Ovary (tissue), 10 donors: ENCODE measurements at places on chromosomes 1 and 21.

GRCh38 chr1:220326578-220326977, 54.3 kb upstream of the RAB3GAP2 start:
- no peak for DNase-seq

DNA sequence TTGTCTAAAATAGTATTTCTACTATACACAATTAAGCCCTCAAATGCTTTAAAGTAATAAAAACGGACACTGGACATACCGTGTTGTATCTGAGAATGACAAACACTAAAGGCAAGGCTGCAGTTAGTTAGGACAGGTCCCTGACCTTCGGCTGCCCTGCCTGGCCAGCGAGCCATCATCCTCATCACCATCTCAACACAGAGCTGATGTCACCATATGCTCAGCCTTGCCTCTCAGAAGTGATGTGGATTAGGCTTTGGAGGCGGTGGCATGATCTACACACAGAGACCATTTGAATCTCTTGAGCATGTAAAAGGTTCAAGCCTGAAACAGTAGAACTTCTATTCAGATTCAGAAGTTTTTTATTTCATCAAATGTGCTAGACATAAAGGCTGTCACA, 244.7 kb downstream of the SDCCAG8 start:
- no peak for DNase-seq

DNA sequence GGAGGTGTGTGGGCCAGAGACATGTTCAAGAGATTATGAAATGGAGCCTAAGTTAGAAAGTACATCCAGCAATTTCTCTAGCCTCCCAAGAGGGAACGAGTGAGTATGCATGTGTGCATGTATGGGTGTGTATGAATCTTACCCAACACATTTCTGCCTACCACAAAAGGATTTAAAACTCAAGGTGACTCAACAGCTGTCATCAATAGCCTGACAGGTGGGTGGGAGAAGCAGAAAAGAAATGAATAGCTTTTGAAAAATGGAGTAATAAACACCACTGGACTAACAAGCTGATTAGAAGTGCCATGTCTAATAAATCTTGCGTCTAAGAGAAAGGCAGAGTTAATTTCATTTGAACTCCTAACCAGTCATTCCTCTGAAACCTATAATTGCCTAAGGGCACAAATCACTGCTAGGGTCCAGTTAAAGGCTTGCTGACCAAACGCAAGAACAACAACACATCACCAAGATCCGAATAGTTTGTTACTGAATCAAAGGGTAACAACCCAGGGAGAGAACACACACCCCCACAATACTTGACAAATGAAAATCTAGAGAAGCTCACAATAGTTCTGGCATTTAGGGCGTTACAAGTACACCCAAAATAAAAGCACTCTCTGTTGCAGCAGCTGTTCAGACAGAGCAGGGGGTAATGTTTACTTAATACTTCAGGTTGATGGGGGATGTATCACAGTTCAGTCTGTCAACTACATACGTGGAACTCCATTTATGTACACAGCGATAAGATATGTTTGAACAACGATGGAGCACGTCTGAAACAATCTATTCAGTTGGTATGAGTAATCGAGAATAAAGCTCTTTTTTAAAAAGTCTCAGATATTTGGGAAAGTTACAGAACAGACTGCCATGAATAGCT, 1.4 kb downstream of the KIAA0319L start:
- no peak for DNase-seq

- DNase-seq, result no peak
These were observed 84.6 kb upstream of the DPYD start for GRCh38 chr1:98005326-98006010.

- DNase-seq, result no peak
These were observed 83.7 kb upstream of the BCL10 start for GRCh38 chr1:85359874-85360721.

- no peak for DNase-seq
These were observed 66.8 kb upstream of the RGS7 start for GRCh38 chr1:241423541-241424479.

- no peak for DNase-seq
These were observed 738 bp downstream of the GNPAT start for GRCh38 chr1:231241750-231242149.

GRCh38 chr1:169696273-169697100, 14.9 kb downstream of the SELL start:
- no peak for DNase-seq

DNA sequence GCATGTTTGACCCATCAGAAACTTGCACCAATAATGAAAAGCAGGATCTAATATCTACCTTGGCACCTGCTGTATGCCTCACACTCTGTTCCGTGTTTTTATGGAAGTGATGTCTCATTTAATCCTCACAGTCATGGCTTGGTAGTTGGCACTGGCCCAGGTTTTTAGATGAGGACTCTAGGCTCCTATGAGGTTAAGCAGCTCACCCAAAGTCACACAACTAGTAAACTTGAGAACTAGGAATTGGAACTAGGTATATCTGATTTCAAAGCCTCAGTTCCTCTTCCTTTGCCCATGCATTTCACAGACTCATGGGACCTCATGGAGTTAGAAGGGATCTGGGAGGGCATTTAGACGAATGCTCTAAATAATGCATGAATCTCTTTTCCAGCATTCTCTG, 21.3 kb upstream of the TARBP1 start:
- DNase-seq, result no peak

DNA sequence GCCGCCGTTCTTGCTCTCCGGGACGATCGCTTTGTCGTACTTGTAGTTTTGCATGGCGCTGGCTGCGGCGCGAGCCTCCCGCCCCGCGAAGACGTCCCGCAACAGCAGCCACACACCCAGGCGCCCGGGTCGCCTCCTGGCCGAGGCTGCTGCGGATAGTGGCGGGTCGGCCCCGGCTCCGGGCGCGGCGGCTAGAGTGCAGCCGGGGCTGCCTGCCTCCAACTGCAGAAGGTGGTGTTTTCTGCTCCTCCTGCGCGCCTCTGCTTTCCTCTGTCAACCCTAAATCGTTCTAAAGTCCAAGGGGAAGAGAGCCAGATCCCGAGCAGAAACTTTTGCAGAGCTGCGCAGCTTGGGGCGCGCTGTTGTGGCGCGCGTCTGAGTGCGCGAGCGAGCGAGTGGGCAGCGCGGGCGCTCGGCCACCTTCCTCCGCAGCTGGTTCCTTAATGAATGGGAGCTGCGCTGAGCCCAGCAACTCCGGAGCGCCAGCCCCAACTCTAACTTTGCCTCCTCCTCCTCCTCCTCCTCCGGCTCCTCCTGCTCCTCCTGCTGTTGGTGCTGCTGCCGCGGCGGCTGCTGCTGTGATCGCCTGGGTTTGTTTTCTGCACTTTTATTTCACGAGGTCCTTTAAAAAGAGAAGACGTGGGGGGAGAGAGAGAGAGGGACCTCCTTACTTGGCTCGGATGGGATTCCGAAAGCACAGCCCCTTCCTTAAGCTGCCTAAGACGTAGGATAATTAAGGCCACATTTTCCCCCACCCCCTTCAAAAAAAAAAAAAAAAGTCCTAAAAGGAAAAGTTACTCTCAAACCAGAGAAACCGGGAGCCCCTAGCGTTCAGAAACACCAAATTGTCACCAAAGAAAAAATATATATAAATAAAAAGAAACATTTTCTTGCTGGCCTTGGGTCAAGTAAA, at the start of gene PLPP3:
Gene PLPP3, minus strand, starts transcription at position 601 of the 913 bp plus-strand sequence. Its CDS starts 547 bp downstream, at position 54.
- DNase-seq, result peak; percentile 84

- peak; percentile 65 for DNase-seq
These were observed 56.6 kb upstream of the RPL11 start for GRCh38 chr1:23634840-23635651.

DNA sequence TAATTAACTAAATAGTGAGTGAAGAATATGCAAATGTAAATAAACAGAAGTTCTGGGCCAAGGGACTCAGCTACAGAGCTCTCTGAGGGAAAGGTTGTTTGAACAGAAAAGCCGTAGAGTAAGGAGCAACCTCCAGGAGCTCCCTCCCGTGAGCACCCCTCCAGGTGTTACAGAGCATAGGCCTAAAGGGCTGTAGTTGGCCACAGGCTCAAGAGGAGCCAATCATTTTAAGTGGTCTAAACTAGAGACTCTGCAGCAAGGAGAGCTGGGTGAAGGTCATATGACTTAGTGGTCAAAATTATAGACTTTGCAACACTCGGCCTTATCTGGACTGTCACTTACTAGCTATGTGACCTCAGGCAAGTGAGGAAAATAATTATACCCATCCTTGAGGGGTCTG, 19.1 kb upstream of the RXRG start:
- no peak for DNase-seq

- DNase-seq, result no peak
These were observed 35.9 kb downstream of the VPS26C start for GRCh38 chr21:37231249-37231645.

- DNase-seq, result no peak
These were observed 356.6 kb upstream of the USP24 start for GRCh38 chr1:55571767-55572166.

DNA sequence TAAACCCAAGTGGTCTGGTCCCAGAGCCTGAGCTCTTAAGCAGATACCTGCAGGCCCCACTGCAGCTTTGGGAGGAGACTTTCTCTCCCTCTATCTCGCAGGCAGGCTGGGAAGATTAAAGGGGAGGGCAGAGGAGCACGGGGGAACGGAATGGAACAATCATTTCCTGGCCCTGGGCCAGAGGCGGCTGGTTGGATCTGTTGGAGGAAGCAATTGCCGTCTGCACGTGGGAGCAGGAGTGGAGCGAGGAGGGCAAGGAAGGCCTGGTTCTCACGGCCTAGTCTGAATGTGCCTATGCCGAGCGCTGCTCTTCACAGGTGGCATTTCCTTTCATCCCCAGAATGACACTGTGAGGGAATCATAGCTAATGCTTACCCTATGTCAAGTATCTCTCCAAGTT, 23.7 kb downstream of the NKAIN1 start:
- DNase-seq, result peak; percentile 44

DNA sequence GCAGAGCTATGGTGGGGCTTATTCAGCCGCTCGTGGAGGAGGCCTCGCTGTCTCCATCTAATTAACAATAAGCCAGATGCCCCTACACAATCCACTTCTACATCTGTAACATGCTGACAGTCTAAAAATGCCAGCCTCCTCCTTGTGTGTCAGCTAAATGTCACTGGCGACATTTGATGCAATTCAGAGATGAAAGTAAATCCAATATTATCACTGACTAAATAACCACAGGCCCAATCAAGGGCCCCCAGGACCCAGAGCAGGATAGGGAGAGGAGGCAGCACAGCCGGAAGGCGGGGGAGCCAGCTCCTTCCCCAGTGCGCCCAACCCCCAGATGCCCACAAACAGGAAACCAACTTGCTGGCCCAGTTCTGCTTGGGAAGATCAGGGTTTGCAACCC, 76.6 kb downstream of the DMRTA2 start:
- no peak for DNase-seq

DNA sequence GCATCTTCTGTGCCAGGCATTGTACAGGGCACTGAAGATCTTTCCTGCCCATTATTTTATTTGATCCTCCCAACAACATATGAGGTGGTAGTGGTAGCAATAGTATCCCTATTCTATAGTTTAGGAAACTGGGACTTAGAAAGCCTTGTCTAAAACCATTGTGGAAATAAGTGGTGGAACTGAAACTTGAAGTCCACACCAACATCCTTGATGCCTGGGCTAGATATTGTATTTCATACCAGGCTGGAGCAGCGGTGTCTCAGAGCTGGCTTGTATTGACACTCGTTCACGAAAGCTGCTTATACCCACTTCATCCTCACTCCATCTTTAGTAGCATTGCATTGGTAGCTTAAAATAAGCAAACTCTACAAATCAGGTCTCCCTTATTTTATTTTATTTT, 9.7 kb upstream of the CTSS start:
- no peak for DNase-seq

DNA sequence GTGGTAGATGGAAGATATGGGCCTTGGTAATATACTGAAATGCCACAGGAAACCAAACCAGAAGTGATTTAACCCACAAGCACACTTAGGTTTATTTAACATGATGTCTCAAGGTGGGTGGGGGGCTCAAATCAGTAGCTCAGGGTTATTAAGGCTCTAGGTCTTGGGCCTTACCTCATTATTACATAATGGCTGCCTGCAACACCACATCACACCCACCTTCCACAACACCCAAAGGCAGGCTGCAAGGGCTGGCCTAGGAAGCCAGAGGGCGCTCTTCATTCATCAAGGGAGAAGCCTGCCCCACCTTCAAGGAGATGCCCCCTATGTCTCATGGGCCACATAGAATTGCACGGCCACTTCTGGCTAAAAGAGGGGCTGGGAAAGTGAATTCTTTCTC, 6.0 kb downstream of the TFF1 start:
- DNase-seq, result no peak

DNA sequence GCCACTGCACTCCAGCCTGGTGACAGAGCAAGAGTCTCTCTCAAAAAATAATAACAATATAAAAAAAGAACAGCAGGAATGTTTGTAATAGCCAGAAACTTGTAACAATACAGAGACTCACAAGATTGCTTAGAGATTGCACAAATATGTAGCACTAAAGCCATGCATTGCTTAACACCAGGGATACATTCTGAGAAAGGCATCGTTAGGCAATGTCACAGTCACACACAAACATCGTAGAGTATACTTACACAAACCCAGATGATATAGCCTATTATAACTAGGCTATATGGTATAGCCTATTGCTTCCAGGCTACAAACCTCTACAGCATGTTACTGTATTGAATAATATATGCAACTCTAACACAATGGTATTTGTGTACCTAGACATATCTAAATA, 45.3 kb downstream of the GPATCH2 start:
- no peak for DNase-seq

DNA sequence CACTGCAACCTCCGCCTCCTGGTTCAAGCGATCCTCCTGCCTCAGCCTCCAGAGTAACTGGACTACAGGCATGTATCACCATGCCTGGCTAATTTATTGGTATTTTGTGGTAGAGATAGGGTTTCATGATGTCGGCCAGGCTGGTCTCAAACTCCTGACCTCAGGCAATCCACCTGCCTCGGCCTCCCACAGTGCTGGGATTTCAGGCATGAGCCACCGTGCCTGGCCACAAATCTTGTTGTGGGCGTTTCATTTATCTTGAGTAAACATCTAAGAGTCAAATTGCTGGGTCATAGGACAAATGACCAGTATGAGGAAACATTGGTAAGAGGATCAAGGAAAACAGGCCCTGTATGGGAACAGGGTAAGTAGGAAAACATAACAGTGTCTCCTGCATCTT, 17.9 kb downstream of the TMEM200B start:
- no peak for DNase-seq

- no peak for DNase-seq
These were observed 49.2 kb downstream of the C8A start for GRCh38 chr1:56903778-56904177.

- no peak for DNase-seq
These were observed 159.9 kb downstream of the ZBTB18 start for GRCh38 chr1:244210884-244211558.

- DNase-seq, result no peak
These were observed 22.8 kb upstream of the CDK18 start for GRCh38 chr1:205481629-205482151.
